ENCODE measurements at places on chromosomes 3 and 15.

GRCh38 chr3:170270282-170270881, 48.2 kb downstream of the PRKCI start:
- DNase-seq = no peak

DNA sequence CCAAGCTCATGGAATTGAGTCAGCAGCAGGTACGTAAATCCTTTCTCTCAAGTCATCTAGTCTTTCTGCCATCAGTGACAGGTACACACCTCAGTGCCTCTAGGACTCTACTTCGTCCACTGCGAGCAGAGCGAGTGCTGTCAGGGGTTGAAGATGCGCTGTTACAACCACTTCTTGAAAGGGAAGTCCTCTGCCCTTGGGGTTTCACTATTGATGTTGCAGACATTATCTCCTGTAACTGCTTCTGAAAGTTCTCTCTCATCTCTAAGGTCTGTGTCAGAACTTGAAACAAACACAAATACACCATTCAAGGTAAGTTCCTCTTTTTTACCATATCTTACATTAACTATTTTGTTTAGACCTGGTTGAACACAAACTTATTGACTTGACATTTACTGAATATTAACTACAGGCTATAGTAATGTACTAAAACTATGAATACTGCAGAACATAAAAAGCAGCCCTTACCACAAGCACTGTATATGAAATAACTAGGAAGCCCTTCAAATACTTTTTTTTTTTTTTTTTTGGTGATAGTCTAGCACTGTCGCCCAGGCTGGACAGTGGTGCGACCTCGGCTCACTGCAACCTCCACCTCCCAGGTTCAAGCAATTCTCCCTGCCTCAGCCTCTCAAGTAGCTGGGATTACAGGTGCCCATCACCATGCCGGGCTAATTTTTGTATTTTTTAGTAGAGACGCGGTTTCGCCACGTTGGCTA, 41.5 kb downstream of the TOPBP1 start:
- no peak for DNase-seq

DNA sequence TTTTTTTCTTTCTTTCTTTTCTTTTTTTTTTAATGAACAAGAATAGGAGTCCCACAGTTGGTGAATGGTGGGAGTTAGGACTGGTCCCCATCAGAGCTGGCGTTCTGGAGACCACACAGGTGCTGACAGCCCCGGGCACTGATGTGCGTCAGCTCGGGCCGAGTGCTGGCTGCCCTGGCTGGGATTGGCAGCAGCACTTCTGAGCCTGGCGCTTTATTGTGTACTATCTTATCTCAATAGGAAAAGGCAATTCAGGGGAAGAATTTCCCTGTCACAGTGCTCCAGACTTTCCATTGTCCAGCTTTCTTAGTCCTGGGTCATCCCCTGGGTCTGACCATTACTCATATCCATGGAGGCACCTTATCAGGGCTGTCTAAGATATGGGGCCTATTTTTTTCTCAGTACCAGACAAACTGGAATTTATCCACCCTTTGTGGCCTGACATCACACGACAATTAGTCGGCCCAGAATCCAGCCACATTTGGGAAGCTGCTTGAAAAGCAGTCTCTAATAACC, 54.1 kb downstream of the TMEM44 start:
- no peak for DNase-seq

GRCh38 chr3:98962951-98963350, 61.5 kb upstream of the DCBLD2 start:
- DNase-seq = no peak

- no peak for DNase-seq
Observed at GRCh38 chr15:38576837-38577236, 12.2 kb upstream of the RASGRP1 start.

GRCh38 chr15:52292780-52293392, 2.7 kb downstream of the MYO5C start:
- no peak for DNase-seq

- no peak for DNase-seq
Observed at GRCh38 chr3:124381575-124382333, 348.5 kb upstream of the UMPS start.

GRCh38 chr15:101126618-101127505, 125.0 kb downstream of the CHSY1 start:
- DNase-seq = no peak

DNA sequence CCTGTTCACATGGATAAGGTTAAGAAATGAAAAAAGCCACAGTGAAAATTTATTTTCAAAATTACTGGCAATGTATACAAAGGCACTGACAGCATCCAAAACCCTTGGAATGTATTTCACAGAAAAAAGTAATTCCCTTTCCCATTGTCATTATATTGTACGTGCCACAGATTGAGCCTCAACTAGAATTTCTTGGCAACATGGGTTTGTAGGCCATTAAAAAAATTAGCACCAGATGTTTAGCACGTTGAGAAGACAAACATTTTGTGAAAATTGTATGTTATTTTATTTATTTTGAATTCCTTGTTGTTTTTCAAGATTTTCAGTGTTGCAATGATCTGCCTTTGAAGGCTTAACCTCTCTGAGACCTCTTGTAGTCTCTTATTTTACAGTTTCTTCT, 76.3 kb upstream of the EPHB3 start:
- no peak for DNase-seq

- DNase-seq = no peak
Observed at GRCh38 chr3:169554611-169555010, 108.9 kb downstream of the MECOM start.

DNA sequence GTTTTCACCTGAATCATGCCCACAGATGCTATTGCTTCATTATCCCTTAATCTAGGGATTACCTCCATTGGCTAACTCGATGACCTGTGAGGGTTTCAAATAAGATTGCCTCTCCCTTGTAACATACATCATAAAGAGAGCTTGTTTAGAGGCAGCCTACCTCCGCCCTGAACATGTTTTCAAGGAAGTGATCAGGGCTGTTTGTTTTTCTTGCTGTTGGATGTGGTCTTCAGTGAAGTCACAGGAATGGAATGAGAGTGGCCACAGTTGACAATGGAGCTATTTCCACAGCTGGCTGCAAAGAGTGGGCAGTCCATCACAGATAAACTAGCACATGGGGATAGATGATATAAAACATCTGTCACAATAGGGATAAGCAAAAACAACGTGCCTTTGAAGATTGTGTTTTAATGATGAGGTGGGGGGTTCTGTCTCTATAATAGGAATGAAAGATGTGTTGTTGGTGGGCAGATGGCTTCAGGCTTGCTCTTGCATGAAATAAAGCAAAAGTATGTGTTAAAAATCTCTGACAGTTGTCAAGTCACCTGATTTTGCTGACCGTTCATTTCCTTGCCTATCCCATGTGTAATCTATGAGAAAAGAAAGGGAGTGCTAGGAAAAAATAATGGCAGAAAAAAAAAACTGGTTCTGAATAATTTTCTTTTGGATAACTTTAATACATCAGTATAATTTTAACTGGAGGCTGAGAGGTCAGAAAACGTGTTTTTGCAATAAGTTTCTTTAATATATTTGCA, 642.3 kb downstream of the RBMS3 start:
- DNase-seq = no peak

DNA sequence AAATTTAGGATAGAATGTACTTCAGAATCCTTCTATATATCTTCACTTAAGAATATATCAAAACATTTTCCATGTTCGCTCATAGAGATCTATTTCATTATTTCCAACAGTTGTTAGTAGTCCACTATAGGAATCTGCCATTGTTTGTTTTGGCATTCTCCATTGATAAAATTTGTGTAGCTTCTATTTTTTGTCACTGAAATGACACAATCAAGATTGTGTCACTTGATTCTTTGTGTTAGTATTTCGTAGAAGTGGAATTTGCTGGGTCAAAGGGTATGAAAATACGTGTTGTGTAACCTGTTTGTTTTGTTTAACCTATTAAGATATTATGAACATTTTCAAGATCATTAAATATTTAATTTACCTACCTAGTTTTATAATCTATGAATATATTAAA, 15.9 kb upstream of the GPR156 start:
- no peak for DNase-seq

GRCh38 chr15:60390231-60390630, 7.6 kb downstream of the ANXA2 start:
- DNase-seq = no peak

GRCh38 chr3:98599647-98600411, 6.4 kb upstream of the CPOX start:
- DNase-seq = no peak

DNA sequence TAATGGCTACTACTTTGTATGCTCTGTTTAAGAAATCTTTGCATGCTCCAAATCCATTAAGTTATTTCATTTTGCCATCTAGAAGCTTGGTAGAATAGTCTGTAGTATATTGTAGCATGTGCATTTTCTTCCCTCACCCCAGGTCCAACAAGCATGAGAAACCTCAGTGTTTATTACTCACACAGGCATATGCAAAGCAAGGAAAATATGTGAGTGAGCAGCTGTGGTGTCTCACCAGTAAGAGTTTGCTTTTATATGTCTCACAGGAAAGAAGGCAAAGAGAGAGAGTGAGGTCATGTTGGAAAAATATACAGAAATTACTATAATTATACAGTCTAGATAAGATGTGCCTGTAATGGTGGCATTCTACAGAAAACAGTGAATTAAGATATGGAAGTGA, 312.5 kb downstream of the C3orf38 start:
- DNase-seq = no peak

DNA sequence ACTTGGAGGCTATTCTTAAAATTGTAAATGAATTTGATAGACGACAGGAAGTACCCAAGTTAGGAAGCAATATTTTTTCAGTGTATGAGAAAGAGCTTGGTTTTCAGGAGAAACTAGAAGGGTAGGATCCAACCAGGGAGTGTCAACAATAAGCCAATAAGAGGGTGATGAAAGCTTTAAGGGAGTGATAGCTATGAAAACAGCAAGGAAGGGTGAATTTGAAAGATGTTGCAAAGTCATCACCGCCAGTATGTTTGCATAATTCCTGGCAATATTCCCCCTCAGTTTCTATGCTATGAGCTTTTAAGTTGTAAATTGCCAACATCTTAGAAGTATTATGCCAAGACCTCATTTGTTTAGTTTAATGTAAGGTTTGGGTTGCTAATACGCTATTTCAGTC, 11.8 kb upstream of the CSTA start:
- DNase-seq = no peak

DNA sequence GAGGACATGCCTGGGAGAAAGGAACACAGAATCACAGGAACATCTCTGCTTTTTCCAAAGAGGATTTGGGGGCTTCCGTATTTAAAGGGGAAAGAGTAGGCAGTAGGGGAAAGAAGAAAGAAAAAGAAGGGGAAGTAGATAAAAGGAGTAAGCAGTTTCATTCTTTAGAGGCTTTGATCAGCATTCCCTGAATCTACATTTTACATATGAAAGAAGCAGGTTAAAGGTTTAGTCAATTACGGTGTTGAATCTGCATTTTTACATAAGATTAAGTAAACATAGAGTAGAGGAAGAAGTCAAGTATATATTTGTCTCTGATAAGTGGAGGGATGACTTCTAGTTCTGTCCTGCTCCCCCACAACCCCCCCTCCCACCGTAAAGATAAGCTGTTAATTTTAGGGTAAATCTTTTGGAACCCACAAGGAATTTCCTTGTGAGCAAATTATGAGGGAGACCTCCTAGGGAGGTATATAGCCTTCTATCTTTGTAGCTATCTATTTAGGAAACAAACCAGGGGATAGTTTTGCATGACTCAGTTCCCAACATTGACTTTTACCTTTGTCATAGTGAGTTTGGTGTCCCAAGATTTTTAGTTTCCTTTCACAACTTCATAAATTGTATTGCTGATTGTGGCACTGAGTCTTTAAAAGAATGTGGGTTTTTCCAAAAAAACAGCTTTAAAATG, 8.7 kb upstream of the P2RY12 start:
- no peak for DNase-seq

GRCh38 chr3:129688271-129688895, 81.9 kb upstream of the PLXND1 start:
- DNase-seq = no peak

DNA sequence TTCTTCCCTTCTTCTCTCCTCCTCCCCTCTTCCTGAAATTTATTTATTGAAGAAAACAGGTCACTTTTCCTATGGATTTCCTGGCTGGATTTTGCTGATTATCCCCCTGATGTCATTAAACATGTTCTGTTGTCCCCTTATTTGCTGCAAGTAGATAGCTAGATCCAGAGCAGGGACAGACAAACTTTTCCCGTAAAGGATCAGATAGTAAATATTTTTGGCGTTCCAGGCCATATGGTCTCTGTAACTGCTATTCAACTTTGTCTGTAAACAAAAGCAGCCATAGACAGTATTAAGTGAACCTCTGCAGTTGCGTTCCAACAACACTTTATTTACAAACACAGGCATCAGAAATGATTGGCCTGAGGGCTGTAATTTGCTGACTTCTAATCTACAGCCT, 241.3 kb downstream of the NEK10 start:
- no peak for DNase-seq

GRCh38 chr15:44315126-44315525, 26.6 kb downstream of the GOLM2 start:
- DNase-seq = no peak

DNA sequence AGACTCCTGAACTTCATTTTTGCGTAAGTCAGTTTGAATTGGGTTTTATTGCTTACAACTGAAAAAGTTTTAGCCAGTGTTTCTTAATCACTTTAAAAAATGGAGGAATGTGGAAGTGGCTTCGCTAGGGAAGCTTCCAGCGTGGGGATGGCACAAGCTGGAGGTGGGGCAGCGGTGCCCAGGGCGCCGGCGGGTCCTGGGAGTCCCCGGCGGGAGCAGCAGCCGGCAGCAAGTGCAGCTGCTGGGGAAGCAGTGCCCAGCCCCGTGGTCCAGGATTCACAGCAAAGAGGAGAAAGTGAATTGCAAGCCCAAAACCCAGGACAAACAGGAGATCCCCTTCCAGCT, 301.8 kb upstream of the PROK2 start:
- no peak for DNase-seq

- no peak for DNase-seq
Observed at GRCh38 chr3:98012979-98013378, 22.1 kb downstream of the GABRR3 start.

- no peak for DNase-seq
Observed at GRCh38 chr3:61627768-61628185, 66.4 kb downstream of the PTPRG start.

DNA sequence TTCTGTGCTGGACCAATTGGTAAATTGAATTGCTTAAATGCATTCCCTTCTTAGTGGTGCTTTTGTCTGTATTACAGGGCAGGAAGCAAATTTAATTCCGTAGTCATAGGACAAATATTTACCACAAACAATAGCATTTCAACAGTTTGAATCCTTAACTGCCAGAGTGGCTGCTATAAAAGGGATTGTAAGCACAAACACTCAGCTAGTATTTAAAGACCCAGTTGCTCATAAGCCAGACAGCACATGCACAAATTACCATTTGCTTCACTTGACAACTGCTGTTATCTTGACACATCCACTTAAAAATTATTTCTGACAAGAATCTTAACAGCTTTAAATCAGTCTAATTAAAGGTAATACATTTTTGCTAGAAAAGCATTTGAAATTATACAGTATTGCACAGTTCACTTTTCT, 490.2 kb upstream of the ADAMTS9 start:
- DNase-seq = no peak
